WTC11 (cell line): ENCODE measurements at places on chromosomes 12 and 14. TPM values are rescaled to one million over a fixed set of nuclear protein-coding genes. Genes with fewer than 3 reads are reported as not detected.

DNA sequence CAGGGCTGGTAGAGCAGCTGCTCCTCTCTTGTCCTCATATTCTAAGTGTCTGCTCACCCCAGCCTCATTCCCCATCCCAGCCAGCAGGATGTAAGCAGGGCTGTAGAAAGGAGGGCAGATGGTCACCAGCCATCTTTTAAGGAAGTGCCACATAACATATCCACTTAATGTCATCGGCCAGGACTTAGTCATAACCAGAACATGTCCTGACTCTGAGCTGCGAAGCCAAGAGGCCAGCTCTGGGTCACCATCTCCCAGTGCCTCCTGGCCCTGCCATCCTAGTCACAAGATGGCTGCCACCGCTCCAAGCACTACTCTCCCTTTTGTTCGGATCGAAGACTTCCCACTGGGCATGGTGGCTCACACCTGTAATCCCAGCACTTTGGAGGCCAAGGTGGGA, 123.9 kb downstream of the PLXNC1 start:
- no peak overlapping the region for H3K4me3 ChIP-seq
- no peak for DNase-seq
- H3K4me1 ChIP-seq = peaks cover 21% of the 10 kb centered on the region

- no peaks in the 10 kb centered on the region for H3K4me1 ChIP-seq
- H3K4me3 ChIP-seq = no peak overlapping the region
- no peaks in the 10 kb centered on the region for H3K36me3 ChIP-seq
- no peak overlapping the region for H3K27ac ChIP-seq
These were observed 28.2 kb upstream of the TMEM106C start for GRCh38 chr12:47935184-47935583.

DNA sequence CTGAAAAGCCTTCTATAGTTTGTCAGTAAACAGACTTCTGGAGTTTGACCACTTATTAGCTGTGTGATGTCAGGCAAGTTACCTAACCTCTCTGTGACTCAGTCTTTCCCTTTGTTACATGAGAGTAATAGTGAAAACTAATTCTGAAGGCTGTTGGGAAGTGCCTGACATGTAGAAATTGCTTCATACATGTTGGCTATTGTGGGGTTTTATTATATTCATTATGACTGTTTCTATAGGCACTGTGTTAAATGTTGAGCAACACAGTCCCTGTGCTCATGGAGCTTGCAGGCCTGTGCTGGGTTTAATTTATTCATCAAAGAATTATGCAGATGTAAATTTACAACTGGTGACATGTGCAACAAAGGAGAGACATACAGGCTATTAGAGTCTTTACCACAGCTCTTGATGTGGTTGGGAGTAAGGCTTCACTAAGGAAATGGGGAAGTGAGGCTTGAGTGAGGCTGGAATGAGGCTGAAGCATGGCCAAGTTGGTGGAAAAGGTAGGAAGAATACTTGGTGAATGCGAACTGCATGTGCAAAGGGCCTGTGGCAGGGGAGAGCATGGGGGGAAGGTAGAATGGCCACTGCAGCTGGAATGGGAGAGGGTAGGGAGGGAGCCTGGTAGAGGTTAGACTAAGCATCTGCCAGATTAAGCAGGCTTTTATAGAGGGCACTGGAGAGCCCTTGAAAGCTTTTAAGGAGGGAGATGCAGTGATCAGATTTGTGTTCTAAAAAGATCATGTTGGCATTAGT, 236.4 kb upstream of the CRY1 start:
- no peak overlapping the region for H3K27ac ChIP-seq
- no peak overlapping the region for H3K4me3 ChIP-seq
- no peak for DNase-seq
- no peaks in the 10 kb centered on the region; the same call in 1 of the 2 replicates for H3K27me3 ChIP-seq
- H3K4me1 ChIP-seq = peaks cover 21% of the 10 kb centered on the region

The KLRK1 gene
- 0.15 to 0.23 TPM in 2 of 3 replicates, not detected in the other for total RNA-seq

- no peak for DNase-seq
- H3K4me3 ChIP-seq = no peak overlapping the region
- peaks cover 7% of the 10 kb centered on the region for H3K4me1 ChIP-seq
- no peaks in the 10 kb centered on the region for H3K36me3 ChIP-seq
- H3K27ac ChIP-seq = no peak overlapping the region
These were observed 3.0 kb downstream of the NTF3 start for GRCh38 chr12:5434647-5435560.

DNA sequence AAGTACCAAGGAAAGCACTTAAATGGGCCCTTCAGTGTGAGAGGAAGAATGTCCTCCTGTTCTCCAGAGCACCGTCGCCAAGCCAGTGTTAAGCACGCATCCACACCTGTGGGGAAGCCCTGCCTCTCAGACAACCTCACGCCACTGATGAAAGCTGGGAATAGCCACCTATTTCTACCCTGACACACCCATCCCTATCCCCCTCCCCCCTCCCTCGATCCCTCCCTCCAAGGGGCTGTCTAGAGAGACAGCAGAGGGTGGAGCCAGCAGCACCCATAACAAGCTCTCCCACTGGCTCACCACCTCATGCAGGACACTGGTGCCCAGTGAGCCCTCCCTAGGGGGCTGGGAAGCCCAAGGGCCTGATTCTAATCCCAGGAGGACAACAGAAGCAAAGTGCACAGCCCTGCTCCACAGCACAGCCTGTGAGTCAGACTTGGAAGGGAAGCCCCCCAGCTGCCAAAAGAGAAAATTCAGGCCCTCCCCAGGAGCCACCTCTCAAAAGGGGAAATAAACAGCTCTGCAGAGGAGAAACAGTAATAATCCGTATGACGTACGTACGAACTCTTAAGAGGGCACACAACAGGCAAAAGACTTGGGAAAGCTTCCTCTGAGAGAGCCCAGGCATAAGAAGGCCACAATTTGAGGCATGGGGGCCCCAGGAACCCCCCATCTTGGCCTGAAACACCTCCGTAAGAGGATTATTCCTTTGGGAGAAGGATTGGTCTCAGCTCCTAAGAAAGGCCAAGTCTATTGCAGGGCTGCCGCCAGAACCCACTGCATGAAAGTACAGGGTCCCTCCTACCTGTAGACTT, 7.8 kb downstream of the PITPNM2 start:
- H3K4me3 ChIP-seq = no peak overlapping the region
- no peak for DNase-seq
- peaks cover 7% of the 10 kb centered on the region for H3K27me3 ChIP-seq
